Liver (tissue), 10 donors: ENCODE measurements at places on chromosomes 11 and 22. TPM values are rescaled to one million over a fixed set of nuclear protein-coding genes. Genes with fewer than 3 reads are reported as not detected.
A peak's percentile ranks its signal among the peaks of the same experiment; 100 is the strongest.

The PRR33 gene
- not detected for total RNA-seq

DNA sequence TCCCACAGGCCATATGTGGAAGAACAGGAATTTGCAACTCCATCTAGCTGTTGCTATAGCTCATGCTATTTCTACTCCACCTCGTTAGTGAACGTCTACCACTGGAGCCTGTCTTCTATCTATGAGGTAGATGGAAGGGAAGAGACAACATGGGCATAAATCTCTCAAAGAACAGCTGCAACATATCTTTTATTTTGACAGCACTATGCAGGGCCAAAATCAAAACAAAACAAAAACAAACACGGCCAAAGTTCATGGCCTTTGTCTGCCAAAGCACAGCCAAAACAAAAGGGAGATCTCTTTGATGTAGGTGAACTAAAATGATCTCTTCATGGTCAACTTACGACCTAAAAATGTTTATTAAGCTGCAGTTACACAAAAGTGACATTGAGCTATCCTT is 215.2 kb upstream of the MPPED2 start:
- no peak for DNase-seq

DNA sequence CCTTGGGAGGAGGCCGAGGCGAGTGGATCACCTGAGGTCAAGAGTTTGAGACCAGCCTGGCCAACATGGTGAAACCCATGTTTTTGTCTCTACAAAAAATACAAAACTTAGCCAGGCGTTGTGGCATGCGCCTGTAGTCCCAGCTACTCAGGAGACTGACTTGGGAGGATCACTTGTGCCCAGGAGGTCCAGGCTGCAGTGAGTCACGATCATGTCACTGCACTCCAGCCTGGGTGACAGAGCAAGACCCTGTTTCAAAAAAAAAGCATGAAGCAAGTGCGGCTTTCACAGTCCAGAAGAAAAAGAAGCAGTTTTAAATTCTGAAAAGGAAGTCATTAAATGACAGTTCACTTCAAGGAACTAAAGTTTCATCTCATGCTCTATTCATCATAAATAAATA is 7.1 kb upstream of the LTO1 start:
- DNase-seq = no peak

- DNase-seq = no peak
These were observed 697.1 kb upstream of the FAT3 start for GRCh38 chr11:91527380-91528030.

GRCh38 chr11:11407065-11407762 is 54.2 kb upstream of the CSNK2A3 start:
- DNase-seq = no peak

- peak; percentile 70 for DNase-seq
These were observed 21.5 kb downstream of the OTUB1 start for GRCh38 chr11:64007629-64008282.

DNA sequence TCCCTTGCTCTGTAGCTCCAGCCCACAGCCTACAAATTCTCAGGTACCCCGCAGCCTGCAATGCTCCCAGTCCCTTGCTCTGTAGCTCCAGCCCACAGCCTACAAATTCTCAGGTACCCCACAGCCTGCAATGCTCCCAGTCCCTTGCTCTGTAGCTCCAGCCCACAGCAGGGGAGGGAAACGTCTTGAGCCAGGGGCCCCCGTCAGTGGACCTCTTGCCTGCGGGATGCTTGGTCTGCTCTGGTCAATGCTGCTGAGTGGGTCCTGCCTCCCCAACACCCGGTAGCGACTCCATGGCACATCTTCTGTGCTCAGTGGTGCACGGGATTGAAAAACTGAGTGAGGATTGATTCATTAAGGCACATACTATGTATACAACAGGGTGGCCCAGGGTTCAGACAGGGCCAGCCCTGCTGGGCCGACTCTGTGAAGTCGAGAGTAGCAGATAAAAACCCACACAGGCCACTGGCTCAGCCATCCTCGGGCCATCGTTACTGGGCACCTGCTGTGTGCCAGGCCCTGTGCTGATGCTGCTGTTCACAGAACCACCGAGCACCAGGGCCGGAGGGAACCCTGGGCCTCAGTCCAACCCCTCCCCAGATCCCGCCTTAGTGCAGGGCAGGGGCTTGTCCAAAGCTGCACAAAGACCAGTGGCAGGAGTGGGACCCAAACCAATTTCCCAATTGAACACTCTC is 69.7 kb downstream of the MYO7A start:
- no peak for DNase-seq
